ENCODE measurements at places on chromosomes 2 and 18.

DNA sequence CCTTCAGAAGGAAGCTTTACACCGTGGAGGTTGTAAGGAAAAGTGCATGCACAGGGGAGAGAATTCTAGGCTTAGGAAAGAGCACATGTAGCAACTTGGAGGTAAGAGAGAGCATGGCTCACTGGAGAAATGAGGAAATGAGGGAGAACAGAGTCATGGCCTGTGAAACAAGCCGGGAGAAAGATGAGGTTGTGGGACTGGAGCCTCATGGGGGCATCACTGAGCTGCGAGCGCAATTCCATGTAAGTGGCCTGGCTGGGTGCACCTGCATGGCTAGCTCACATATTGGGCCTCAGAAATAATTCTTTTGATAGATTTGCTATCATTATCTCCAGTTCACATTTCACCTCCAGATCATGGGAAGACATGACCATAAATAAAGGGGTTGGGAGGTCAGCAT, 785.5 kb upstream of the RAB6C start:
- no peaks in the 10 kb centered on the region for H3K36me3 ChIP-seq
- H3K27ac ChIP-seq: no peak overlapping the region
- peaks cover 20% of the 10 kb centered on the region for H3K4me1 ChIP-seq
- H3K27me3 ChIP-seq: no peaks in the 10 kb centered on the region
- H3K4me3 ChIP-seq: no peak overlapping the region
- no peak for DNase-seq

DNA sequence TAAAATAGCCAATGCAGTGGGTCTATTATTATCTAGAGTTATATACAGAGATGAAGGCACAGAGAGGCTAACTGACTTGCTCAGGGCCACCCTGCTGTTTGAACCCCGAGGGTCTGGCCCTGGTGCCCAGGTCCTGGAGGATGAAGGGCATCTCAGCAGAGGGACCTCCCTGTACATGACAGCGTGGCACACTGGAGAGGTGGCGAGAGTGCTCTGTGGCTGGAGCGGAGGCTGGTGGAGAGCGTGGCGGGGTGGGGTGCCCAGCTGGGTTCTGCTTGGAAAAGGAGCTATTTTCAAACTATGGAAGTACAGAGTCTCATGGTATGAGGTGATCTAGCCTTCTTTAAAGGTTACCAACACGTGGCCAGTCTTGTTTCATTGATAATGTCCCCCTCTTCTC, 35.8 kb downstream of the GREB1 start:
- DNase-seq: no peak
- H3K36me3 ChIP-seq: no peaks in the 10 kb centered on the region
- H3K27me3 ChIP-seq: no peaks in the 10 kb centered on the region
- H3K4me1 ChIP-seq: no peaks in the 10 kb centered on the region
- H3K27ac ChIP-seq: no peak overlapping the region

- no peak overlapping the region for H3K27ac ChIP-seq
- DNase-seq: no peak
- H3K4me1 ChIP-seq: no peaks in the 10 kb centered on the region
- no peaks in the 10 kb centered on the region for H3K27me3 ChIP-seq
- H3K4me3 ChIP-seq: no peak overlapping the region
- H3K36me3 ChIP-seq: no peaks in the 10 kb centered on the region
Observed at GRCh38 chr2:144572977-144573376, 53.1 kb upstream of the ZEB2 start.

DNA sequence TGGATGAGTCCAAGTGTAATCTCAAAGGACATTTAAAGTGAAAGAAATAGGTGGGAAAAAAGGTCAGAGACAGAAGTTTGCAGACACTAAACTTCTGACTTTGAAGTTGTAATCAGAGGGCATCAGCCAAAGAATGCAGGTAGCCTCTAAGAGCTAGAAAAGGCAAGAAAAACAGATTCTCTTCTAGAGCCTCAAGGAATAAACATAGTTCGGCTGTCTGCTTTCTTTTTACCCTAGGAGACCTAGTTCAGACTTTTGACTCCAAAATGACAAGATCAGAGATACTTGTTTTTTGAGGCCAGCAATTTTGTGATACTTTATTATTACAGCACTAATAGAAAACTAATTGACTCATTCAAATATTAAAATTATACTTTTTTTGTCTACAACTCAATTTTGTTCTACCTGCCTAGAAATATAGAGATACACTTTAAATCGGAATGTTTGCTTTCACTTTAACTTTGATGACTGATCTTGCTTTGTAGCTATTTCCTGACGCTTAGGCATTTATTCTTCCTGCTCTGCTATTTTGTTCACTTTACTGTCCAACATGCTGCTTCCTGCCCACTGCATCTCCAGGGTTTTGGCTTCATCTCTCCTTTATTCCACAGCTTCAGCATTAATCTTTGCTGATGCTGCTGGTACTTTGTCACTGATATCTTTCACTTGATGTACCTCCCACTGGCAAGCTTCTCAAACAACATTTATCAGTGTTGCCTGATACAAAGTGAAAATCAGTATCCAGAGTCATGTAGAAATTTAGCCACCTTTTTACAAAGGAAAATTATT, 272.5 kb downstream of the DSEL start:
- DNase-seq: no peak
- H3K27ac ChIP-seq: no peak overlapping the region
- no peak overlapping the region for H3K4me3 ChIP-seq
- no peaks in the 10 kb centered on the region for H3K4me1 ChIP-seq

- H3K36me3 ChIP-seq: no peaks in the 10 kb centered on the region
- H3K27ac ChIP-seq: no peak overlapping the region
- H3K4me1 ChIP-seq: no peaks in the 10 kb centered on the region
- H3K4me3 ChIP-seq: no peak overlapping the region
- H3K27me3 ChIP-seq: no peaks in the 10 kb centered on the region
- DNase-seq: no peak
Observed at GRCh38 chr18:4758980-4759379, 303.9 kb upstream of the DLGAP1 start.

Data from thyroid gland (tissue), 4 donors.